Stimulated activated CD4-positive, alpha-beta T cell treated with anti-CD3 and anti-CD28 coated beads, TNF-alpha, amount 100 ng/mL, for 48 hours (primary cell): ENCODE measurements at places on chromosomes 6 and 20.
A peak's percentile ranks its signal among the peaks of the same experiment; 100 is the strongest.

DNA sequence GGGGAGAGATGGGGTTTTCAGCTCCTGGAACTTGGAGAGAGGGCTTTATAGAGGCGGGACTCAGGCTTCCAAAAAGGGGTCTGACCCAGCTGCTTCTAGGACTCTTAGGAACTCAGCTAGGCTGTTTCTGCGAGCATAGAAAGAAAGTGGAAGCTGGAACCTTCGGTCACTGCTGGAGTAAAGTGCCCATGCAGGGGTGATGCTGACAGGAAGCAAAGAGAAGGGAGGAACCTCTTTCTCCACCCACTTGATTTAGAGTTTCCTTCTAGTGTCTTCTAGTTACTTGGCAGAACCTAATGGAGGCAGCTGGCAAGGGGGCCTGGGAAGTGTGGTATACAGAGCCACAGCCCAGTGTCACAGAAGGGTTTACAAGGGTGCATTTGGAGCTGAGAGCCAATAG is 283.6 kb downstream of the QKI start:
- no peak for DNase-seq

GRCh38 chr6:53038141-53038540 is 27.1 kb upstream of the FBXO9 start:
- no peak for DNase-seq

GRCh38 chr6:163564534-163564933 is 150.0 kb downstream of the QKI start:
- DNase-seq, result no peak

- no peak for DNase-seq
Measured at GRCh38 chr20:5608442-5609161, 141.6 kb upstream of the SHLD1 start.

GRCh38 chr20:6744180-6744579 is 23.3 kb upstream of the BMP2 start:
- DNase-seq, result no peak

DNA sequence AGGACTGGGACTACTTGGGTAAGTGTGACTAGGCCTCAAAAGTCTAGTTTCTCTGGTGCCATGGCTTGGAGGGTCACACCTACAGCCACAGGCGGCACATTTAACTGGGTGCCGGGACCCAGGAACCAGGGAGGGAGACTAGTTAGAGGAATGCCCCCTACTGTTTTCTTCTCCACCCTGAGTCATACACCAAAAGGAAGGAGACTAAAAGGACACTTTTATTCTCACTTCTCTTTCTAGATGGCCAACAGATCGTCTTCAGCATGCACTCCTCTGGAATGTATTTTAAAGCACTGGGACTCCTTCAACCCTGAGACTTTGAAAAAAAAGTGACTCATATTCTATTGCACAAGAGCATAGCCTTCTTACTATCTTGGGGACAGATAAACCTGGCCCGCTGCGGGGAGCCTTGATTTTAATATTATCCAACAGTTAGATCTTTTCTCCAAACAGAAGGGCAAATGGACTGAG is 33.4 kb downstream of the PLN start:
- DNase-seq, result no peak

- DNase-seq, result peak; percentile 43
Measured at GRCh38 chr6:26521600-26522391, 16.4 kb upstream of the HMGN4 start.
